Activated CD8-positive, alpha-beta memory T cell treated with anti-CD3 and anti-CD28 coated beads for 48 hours (primary cell): ENCODE measurements at places on chromosomes 2 and 18.

- no peak for DNase-seq
Measured at GRCh38 chr2:38666556-38666910, 619 bp downstream of the GALM start.

DNA sequence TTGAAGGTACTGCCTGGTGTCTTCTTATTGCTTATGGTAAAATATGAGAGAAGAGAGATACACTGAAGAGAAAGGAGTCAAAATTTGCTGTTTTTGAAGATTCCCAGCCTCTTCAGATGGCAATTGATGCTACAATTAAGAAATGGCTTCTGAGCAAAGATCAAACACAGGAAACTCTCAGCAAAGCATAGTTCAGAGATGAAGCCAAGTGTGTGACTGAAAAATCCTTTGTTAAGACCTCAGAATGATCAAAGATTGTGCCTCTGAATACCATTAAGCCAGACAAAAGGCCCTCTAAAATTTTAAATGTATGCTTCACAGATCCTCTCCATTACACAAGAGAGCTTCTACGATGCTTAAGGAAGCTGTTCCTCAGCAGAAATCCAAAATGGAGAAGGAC, 216.3 kb downstream of the UXS1 start:
- no peak for DNase-seq

DNA sequence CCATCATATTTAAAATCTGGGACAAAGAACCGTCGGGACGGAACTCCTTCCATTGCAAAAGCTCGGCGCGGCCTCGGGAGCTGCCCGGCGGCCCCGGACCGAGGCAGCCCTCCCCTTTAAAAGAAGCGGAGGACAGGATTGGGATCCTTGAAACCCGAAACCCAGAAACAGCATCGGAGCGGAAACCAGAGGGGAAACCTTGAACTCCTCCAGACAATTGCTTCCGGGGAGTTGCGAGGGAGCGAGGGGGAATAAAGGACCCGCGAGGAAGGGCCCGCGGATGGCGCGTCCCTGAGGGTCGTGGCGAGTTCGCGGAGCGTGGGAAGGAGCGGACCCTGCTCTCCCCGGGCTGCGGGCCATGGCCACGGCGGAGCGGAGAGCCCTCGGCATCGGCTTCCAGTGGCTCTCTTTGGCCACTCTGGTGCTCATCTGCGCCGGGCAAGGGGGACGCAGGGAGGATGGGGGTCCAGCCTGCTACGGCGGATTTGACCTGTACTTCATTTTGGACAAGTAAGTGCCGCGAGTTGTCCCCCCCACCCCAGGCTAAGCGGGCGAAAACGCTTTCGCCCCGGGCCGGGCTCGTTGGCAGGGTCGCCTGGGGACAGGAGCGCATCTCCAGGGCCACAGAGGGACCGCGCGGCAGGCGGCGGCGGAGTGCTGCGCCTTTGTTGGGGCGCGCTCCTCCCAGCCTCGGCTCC, at the start of gene ANTXR1:
Gene ANTXR1 (plus strand): TSS at position 38 of the 698 bp plus-strand sequence. CDS start 321 bp downstream, at position 359.
- DNase-seq = no peak

DNA sequence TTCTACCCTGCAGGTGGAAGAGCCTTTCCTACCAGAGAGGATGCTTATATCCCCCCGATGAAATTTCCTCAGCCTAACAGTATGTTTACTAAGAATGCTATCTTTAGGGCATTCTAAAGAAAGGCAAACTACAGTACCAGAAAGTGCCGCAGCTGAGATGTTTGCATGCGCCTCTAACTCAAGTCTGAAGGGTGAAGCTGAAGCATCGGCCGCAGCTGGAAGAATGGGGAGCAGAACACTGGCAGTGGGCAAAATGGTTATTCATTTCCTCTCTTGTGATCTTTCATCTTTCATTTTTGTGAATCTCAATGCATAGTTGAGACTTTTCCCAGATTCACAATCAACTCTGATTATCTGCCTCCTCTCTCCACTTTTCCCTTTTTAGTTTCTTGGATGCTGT, 648.2 kb upstream of the ZEB2 start:
- DNase-seq = no peak

DNA sequence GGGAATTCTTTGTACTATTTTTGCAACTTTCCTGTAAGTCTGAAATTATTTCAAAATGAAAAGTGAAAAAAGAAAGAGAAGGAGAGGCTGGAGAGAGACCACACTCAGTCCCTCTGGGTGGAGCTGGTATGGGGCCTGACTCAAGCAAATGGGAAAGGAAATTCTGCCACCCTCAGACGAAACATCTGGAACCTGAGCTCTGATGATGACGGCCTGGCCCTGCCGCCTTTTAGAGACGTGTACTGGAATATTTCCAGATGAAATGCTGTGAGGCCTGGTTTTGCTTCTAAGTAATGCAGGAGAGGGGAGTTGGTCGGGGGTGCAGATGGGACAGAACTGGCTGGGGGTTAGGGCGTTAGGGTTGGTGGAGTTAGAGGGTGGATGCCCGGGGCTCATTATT, 57.4 kb upstream of the GLI2 start:
- no peak for DNase-seq

DNA sequence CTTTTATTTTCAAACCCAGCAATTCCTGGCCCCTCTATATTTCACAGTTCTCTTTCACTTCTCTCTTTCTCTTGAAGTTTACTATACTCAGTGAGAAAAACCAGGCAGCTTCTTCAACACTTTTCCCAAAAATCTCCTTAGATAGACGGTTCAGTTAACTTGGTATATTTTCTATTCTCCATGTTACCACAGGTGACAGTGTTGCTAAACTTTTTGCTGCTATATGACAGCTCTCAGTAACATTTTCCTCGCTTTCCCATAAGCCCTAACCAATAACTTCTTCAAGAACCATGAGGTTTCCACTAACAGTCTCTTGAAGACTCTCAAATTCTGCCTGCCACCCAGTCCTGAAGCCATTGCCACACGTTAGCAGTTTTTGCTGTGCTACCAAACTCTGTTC, 45.8 kb downstream of the CYBRD1 start:
- no peak for DNase-seq
